ENCODE measurements at places on chromosomes 7 and 10.

DNA sequence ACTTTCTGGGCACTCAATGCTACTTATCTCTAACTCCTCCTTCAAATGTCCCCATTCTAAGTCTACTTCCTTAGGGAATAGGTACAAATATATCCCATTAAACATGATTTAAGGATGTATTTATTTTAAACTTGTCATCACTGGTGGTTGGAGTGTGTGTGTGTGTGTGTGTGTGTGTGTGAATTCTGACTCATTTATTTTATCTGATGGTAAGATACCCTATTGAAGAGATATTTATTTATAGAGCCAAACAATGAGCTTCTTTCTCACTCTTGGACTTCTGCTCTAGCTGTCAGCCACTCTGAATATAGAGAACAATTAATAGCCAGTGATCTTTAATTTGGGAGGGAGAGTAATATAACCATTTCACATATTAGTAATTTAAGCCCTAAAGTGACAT lies 17.8 kb upstream of the MAGI2 start:
- no peak for DNase-seq

DNA sequence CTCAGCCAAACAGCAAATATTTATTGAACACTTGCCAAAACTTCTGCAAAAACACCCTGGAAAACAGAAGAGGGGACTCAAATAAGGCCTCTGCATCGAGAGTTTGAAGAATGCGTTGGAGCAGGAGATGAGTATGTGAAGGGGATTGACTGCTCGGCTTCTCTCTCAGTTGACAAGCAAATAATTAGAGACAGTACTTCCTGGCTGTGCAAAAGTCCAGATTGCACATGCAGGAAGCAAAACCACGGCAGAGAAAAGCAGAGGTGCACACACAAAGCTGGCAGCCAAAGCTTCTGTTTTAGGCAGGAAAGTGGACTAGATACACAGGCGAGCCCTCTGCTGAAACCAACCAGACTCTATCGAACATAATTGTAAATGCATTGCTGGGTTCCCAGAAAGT lies 343.6 kb upstream of the MGMT start:
- DNase-seq: peak; percentile 19

GRCh38 chr10:22341190-22341925 lies 3.9 kb upstream of the SPAG6 start:
- DNase-seq: no peak

- no peak for DNase-seq
Observed at GRCh38 chr7:92665926-92666325, 75.7 kb upstream of the FAM133B start.

DNA sequence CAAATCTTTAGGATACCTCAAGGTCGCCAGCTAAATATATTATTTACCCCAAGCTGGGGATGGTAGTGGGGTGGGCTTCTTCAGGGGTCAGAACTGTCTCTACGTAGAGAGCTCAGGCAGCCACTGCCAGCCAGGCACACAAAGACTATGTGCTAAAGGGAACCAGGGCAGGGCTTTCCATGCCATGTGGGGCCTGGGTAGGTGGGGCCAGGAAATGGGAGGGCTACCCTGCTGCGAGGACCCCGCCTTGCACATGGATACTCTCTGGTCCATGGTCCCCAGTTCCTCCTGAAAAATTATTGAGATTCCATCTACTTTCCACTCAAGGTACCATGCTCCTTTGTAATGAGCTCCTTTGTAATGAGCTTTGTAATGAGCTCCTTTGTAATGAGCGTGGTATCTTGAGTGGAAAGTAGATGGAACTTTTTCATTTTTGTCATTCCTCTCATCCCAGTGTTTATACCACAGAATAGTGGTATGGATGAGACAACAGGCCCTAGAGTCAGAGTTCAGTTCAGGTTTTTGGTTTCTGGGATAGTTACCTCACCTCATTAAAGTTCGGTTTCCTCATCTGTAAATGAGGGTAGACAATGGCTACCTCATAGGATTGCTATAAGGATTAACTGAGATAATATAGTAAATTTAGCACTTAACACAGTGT lies 5.8 kb downstream of the SYNPO2L start:
- no peak for DNase-seq

DNA sequence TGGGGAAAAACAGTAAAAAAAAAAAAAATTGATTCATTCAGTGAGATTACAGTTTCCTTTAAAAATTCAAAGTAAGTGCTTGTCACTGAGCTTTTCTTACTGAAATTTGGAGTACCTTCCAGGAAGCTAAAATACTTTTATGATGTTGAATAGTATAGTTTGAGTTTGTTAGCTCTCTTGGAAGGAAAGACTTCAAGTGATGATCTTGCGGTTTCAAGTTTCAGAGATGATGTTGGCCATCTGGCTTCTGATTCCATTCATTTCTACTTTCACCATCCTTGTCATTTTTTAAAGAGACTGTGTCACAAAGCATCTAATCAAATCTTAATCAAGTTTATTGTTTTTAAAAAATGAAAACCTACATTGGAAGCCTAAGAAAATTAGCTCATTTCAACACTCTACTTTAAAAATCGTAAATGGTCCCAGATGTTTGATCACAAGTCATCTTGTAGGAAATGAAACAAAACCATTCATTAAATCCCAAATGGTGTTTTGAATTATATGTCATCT lies 4.9 kb upstream of the HERPUD2 start:
- no peak for DNase-seq

DNA sequence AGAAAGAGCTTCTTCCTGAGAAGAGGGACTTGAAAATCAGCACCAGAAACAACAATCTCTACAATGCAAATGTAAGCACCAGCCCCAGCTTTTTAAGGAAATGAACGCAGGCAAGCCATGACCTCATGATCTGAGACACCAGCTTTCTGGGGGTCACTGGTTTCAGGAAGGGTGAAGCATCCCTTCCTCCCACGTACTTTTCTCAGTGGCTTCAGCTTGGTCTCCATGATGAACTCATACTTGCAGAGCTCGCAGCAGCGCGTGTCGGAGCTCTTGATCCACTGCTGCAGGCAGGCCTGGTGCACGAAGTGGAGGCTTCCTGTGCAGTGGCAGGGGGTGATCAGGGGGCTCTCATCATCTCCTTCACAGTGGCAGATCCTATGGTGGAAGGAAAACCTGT lies 87.0 kb downstream of the ALOX5 start:
- DNase-seq: no peak

DNA sequence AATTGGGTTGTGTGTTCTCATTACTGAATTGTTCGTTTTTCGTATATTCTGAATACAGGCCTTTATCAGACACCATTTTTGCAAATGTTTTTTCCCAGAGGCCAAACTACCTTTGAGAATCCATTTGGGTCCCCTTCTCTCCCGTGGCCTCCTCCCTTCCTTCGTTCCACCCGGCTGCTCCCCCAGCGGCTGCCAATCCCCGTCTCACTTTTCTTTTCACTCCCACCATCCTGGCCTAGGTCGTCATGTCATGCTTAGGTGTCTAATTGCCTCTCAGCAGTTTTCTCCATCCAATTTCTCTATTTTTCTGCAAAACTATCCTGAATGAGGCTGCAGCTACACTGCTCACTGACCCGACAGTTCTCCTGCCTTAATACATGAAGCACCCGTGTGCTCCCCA lies 17.9 kb downstream of the PITRM1 start:
- DNase-seq: no peak

DNA sequence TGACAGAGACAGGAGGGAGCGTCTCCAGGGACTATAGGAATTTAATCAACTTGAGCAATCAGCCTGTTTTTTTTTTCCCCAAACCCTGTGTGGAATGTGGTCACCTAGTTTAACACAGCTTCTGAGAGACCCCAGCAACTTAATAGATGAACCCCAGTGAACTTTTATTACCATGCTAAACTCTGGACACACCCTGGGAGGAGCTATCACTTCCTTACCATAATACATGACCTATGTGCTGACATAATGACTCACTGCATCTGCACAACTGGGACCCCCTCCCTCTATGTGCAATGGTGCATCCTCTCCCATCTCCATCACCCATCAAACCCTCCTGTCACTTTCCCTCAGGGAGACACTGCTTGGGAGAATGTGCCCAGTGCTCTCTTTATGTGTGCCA lies 83.7 kb downstream of the EPC1 start:
- DNase-seq: no peak

- DNase-seq: peak; percentile 26
Observed at GRCh38 chr10:33117230-33117629, 159.2 kb upstream of the ITGB1 start.

GRCh38 chr10:4396401-4397283 lies 429.4 kb upstream of the AKR1E2 start:
- DNase-seq: no peak

DNA sequence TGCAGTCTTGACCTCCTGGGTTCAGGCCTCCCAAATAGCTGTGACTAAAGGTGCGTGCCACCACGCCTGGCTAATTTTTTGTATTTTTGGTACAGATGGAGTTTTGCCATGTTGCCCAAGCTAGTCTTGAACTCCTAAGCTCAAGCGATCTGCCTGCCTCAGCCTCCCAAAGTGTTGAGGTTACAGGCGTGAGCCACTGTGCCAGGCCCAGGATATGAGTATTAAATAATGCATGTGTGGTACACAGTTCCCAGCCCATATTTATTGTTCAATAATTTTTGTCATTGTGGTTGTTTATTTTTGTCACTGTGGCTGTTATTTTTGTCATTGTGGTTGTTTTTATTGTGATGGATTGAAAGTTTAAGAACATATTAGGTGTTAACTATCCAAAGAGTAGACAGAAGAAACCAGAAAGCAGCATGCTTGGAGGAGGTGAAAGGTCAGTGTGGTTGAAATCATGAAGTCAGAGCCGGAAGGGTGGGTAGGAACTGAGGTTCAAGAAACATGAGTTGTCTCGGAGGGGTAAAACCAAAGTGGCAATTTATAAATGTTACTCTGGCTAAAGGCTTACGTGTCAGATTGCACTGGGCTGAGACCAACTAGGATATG lies 45.0 kb downstream of the MRC1 start:
- DNase-seq: no peak

- DNase-seq: no peak
Observed at GRCh38 chr7:123754271-123754871, 5.6 kb upstream of the WASL start.

- DNase-seq: no peak
Observed at GRCh38 chr7:132743974-132744373, 167.7 kb upstream of the PLXNA4 start.

DNA sequence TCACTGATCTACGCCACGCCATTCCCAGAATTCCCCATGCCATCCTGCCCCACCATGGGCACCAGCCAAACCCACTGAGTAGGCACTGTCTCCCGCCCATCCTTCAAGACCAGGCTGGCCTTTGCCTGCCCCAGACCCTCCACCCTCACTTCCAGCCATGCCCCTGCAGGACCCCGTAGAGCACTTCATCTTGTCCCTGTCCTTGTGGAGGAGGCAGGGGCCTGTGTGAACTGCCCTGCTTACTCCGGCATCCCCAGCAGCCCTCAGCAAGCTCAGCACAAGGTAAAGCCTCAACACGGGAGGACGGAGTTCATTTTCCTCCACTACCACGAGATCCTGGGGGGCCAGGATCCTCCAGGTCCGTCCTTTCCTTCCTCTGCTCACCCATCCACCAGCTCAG lies 577.7 kb downstream of the PTPRN2 start:
- DNase-seq: no peak

- no peak for DNase-seq
Observed at GRCh38 chr10:110348336-110348735, 43.6 kb upstream of the SMNDC1 start.

DNA sequence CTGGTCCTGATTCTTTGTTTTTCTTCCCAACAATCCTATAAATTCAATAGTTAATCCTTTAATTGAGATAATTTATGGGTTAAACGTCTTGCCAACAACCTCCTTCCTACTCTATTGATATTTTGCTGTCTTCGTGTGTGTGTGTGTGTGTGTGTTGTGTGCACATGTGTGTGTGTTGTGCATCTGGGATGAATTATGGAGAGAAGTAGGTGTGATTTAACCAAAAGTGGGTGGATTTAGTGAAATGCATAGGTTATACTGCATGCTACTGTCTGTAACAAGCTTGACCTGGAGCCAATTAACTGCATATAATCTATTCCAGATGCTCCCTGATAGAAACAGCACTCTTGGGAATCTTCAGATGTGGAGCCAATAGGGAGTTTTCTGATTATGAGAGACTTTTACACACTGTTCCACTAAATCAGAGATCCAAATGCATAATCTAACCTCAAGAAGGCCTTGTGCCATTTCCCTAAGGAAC lies 61.2 kb downstream of the SEMA3D start:
- no peak for DNase-seq

GRCh38 chr10:28661035-28661434 lies 16.3 kb upstream of the BAMBI start:
- peak; percentile 74 for DNase-seq

- peak; percentile 66 for DNase-seq
Observed at GRCh38 chr7:117124591-117125220, 171.4 kb downstream of the ST7 start.

- no peak for DNase-seq
Observed at GRCh38 chr7:79292834-79293233, 160.6 kb downstream of the MAGI2 start.

- DNase-seq: no peak
Observed at GRCh38 chr10:8036506-8037198, 17.8 kb upstream of the GATA3 start.

DNA sequence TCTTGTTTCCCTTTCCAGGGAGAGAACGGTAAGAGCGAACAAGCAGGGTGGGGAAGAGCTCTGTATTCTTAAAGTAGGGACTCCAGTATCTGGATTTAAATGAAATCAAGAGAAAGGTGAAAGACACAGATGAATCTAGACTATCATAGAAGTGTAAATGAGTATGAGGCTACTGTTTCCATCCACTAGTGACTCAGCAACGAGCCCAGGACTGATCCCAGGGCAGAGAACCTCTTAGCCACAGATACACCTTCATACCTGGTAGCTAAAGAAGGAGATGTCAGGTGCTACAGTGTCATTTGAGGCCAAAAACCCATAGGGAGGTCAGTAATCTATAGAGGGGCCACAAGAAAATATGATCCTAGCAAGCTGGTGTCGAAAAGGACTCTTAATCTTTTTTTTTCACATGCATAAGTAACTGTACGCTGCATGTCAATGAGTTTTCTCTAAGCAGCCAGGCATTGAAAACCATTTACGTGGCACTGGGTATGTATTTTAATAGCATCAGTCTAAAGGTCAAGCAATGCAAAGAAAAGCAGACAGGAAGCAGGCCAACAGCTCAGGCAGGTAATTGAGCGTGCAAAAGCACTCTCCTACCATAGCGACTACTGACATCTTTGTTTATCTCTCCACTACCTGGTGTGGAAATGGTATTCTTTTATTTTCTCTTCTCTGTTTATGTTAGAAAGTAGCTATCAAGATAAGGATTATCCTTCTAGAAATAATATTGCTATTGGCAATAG lies 91.5 kb upstream of the EGR2 start:
- DNase-seq: no peak
